ENCODE measurements at places on chromosomes 12 and 14.

GRCh38 chr12:102095677-102096263 is 24.1 kb downstream of the NUP37 start:
- no peak for DNase-seq

DNA sequence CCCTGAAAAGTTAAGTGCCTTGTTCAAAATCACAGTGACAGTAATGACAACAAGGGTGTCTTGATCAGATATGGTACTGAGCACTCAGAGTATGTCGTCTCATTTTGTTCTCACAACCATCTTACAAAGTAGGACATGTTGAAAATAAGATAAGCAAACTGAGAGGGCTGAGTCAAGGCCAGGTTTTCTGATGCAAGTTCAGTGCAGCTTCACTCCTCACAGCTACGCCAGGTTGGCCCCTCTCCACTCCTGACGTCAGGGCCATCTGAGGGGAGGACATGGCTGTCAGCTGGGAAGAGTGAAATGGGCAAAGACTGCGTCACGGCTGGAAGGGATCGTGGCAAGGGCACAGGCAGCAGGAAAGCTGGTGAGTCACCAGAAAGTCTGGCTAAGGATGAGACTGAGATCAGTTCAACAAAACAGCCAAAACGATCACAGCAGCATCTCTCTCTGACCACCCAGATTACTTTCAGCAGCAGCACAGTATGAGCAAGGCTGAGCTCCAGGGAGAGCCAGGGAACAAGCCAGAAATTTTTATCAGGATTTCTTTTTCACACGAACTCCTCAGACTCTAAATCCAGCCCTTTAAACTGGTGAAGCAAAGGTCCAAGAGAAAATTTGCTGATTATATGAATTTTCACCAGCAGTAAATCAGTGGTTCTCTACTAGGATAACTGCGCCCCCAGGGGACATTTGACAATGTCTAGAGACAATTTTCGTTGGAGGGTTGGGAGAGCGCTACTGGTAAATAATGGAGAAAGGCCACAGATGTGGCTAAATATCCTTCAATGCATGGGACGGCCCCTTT is 297.9 kb upstream of the AMIGO2 start:
- peak; percentile 81 for DNase-seq

DNA sequence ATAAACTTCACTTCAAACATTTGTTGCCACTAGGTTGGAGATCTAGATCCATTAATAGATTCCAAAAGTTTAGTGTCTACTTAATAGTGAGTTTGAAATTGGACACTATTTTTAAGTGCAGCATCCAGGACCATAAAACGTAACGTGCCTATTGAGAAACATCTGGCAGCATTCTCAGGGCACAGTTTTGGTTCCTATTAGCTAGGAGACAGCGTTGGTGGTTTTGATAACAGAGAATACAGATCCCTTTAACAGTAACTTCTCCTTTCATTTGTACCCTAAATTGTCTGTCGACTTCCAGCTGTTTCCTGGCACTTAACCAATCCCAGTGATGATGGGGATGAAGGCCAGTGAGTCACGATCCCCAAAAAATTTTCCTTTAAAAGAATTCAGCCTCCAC is 25.8 kb downstream of the KCNK10 start:
- no peak for DNase-seq

DNA sequence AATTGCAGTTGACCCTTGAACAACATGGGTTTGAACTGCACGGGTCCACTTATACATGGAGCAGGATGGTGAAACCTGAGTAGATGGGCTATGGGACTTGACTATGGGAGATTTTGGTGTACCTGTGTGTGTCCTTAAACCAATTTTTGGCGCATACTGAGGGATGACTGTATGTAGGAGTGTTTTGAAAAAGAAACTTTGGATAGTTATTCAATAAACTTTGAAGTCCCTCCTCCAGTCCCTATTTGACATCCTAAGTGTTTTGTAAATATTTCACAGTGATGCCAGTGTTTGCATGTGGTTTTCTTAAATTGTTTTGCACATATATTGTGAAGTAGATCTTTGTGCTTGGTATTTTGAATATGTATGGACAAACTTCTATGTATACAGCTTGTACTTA is 12.4 kb downstream of the KTN1 start:
- DNase-seq, result no peak

DNA sequence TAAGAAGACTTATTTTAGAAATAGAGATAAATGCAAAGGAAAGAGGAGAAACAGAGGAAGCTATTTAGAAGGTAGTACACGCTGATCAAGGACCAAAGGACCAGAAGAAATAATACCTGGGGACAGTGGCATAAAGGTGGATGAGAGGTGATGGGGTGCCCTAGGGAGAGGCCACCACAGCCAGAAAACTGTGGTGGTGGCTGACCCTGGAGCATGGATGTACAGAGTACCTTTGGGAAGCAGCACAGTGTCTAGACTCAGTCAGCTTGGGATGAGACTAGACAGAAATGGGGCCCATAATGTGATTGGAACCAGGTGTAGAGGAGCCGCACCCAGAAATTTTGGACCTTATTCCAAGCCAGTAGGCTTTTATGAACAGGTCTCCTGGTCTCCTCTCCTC is 17.2 kb downstream of the RASSF8 start:
- no peak for DNase-seq

- DNase-seq, result peak; percentile 80
Measured at GRCh38 chr12:105418229-105418628, 87.7 kb downstream of the C12orf75 start.

Measured in retinal pigment epithelial cell (primary cell).